ENCODE measurements at places on chromosomes 12 and 14.

DNA sequence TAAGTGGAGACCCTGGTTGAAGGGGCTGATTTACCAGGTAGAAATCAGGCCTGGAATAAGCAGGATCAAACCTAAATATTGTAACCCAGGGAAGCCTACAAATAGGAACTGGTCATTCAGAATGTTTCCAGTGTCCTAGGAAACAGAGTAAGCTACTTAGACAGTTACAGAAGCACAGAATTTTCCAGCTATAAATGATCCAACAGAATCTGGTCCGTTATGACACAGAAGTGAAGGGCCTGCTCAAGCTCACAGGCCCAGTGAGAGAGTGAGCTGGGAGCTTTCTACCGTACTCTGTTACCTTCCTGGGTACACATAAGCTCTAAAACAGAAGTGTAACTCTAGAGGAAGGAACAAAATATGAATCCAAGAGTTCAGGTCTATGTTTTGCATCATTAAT is 119.1 kb downstream of the TTC7B start:
- no peak for DNase-seq

GRCh38 chr12:94077209-94077608 is 71.2 kb upstream of the PLXNC1 start:
- DNase-seq = no peak

- DNase-seq = no peak
Observed at GRCh38 chr12:18749386-18749957, 11.6 kb downstream of the CAPZA3 start.

- no peak for DNase-seq
Observed at GRCh38 chr12:23455283-23455682, 494.2 kb downstream of the SOX5 start.

DNA sequence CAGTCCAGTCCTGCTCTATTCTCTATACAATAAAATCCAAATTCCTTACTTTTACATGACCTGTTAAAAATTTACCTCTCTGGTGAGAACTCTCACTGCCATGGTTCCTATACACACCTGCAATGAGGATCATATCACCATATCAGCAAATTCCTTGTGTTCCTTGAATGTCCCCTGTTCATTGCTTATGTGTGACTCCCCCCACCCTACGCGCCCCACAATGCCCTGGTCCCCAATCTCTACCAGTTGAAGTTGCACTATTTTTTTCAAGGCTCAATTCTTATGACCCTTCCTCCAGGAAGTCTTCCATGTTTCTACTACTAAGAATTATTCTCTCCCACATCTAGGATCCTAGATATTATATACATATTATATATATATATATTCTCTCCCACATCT is 82.2 kb upstream of the NEDD1 start:
- no peak for DNase-seq

DNA sequence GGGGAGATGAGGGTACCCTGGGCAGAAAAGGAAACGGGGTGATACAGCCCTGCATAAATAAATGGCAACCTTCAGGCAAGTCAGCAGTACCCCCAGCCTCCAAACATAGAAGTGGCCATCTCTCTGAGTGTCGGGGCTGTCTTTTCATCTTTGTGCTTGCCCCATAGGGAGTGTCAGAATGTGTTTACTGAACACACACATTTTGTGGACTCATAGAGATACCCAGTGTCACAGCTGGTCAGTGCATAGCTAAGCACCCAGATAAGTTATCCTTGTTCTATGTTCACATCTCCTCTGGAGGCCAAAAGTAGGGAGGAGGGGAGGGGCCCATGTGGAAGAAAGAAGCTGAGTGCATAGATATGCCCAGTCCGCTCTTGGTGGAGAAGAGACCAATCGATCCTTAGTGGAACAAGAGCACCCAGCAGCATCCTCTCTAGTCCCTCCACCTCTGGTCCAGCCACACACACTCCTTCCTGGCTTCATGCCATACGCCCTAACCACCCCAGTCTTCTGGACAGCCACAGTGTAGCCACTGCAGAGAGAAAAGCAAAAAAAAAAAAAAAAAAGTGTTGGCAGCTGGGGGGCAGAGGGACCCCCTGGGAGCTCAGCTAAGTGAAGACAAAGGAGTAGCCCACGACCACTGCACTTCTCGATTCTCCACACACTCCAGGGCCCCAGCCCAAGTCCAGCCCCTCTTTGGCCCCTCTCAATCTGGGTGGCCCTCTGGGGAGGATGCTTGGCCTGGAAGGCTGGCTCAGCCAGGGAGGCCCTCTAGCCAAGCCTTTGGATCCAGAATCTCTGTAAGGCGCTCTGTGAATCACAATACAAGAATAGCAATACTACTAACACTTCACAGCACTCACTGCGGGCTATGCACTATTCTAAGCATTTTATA is 2.6 kb downstream of the ITGA7 start:
- no peak for DNase-seq

DNA sequence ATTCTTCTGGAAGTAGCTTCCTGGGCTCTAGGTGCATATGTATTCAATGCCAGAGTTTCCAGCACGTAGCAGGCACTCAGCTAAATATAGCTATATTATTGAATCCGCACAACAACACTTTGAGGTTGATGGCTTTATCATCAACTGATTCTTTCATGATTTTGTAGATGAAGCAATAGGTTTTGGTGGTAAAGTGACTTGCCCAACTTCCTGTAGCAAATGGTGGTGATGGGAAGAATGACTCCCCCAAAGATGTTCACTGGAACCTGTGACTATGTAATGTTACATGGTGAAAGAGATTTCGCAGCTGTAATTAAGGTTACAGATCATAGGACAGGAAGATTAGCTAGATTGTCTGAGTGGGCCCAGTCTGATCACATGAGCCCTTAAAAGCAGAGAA is 3.2 kb downstream of the TDRD9 start:
- no peak for DNase-seq

DNA sequence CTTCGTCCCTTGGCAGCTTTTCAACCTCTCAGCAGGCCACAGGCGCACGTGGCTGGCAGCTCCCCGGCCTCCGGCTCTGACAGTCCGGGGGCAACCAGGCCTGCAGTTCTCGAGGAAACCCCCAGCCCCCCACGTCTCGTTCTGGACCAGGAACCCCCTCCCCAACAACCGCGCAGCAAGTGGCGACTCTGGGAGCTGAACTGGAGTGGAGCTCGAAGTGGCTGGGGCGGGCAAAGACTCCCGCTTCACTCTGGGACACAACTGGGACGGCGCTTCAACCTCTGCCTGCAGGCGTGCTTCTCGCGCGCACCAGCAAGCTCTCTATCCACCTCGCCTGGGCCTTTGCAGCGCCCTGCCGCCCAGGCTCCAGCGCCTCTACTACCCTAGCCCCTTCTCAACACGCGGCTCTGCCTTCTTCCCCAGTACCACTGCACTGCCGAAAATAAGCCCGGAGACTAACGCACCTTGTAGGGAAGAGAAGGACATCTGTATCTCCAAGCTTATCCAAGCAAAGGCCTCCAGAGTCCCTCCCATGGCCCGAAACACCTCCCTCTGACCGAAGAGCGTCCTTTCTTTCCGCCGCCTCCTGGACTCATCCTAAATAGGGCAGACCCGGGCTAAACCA is 2.4 kb upstream of the NKX2-1 start:
- no peak for DNase-seq

- DNase-seq = no peak
Observed at GRCh38 chr14:99231161-99231849, 40.7 kb downstream of the BCL11B start.

DNA sequence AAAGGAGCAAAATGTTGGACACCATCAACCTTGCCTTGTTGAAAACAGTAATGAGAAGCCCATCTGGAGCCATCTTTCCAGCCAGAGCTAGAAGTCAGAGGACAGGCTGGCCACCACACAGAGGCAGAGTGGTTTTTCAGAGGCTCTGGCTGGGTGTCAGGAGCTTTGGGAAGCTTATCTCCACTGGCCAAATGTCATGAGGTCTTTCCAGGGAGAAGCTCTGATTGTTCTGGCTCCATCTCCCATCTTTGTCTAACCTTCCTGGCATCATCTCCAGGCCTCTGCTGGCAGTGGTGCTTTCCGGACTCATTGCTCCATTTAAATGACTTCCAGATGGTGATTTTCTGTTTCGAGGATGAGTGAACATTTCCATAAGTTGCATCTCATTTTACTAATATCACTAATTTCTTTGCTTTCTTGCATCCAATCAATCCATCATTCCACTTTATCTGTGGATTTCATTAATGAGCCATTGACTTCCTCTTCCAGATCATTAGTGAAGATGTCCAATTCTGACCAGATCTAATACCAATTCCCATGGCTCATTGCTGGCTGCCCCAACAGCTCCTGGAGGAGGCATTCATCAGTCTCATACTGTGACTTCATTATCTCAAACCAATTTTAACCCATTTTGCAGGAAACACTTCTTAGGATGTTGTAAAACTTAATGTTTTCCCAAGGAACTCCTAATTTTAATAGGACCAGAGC is 35.3 kb upstream of the TMTC1 start:
- DNase-seq = no peak

DNA sequence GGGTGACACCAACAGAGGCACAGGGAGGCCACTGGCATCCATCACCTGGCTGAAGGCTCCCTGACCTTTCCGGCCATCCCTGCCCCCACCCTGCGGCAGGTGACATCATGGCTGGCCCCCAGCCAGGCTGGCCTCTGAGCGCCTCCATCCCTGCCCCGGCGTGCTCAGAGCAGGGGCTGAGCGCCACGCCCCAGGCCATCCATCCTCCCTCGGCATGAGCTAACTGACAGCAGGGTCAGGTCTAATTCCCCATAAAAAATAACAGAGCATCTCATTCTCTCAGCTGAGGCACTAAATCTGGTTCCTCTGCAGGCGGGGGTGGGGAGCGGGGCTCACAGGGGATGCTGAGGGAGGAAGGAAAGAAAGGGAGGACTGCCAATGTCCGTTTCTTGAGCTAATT is 50.7 kb downstream of the PRIMA1 start:
- DNase-seq = no peak

DNA sequence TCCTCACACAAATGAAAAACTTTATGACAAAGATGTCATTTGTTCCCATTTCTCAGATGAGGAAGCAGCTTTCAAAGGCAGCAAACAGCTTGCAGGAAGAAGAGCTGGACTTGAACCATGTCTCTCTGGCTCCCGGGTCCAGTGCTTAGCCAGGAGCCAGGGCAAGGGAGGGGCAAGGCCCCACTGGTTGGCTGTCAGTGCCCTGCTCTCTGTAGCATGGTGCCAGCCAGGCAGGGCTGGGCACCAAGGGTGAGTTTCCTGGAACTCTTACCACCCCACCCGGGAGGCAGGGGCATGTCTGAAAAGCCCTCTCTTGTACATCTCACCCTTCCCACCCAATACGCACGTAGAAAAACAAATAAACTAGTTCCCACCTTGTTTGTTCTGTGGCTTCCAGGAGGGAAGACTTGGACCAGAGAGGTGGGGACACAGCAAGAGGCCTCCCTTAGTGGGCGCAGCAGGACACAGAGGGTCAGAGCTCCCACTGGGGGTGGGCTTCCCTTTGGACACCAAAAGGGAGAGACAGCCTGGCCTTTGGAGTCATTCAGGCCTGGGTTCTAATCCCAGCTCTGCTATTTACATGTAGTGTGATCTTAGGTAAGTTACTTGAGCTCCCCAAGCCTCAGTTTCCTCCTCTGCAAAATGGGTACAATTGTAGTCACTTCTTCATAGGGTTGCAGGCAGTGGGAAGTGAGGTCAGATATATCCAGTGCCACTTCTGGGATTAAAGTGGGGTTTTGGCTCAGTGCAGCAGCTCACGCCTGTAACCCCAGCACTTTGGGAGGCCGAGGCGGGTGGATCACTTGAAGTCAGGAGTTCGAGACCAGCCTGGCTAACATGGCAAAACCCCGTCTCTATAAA is 17.2 kb downstream of the TRPV4 start:
- DNase-seq = no peak

DNA sequence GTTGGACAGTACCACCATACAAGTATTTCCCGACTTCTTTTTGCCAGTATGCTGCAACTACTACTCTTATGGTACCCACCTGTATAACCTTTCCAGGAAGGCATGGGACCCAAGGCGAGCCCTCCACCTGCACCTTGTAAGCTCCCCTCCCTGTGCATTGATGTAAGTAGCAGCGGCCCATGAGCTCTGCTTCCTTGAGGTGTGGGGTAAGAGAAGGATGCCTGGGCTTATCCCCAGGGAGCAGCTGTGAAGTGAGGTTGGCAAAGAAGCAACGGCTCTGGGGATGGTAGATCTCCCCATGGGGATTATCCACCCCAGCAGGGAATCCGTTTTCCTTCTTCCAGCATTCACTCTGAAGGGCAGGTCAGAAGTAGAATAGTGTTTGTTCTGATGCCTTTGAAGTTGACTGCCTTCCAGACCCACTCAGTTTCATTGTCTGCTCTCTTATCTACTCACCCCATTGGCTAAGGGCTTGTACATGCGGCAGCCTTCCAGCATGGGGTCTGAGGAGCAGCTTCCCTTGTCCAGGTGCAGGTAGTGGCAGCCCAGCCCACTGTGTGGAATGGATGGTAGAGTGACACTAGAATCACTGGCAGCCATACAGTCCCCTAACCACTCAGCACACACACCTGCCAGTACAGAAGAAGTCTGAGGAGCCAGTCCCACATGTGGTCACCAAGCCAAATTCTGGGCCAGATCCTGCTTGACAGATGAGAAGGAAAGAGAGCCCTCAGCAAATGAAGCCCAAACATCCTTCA is 3.4 kb downstream of the CIROP start:
- no peak for DNase-seq

- no peak for DNase-seq
Observed at GRCh38 chr12:112328456-112329124, 53.6 kb downstream of the HECTD4 start.

GRCh38 chr14:105398726-105399465 is 558 bp downstream of the TEX22 start:
- DNase-seq = no peak

- no peak for DNase-seq
Observed at GRCh38 chr12:113271853-113272561, 50.7 kb downstream of the TPCN1 start.

DNA sequence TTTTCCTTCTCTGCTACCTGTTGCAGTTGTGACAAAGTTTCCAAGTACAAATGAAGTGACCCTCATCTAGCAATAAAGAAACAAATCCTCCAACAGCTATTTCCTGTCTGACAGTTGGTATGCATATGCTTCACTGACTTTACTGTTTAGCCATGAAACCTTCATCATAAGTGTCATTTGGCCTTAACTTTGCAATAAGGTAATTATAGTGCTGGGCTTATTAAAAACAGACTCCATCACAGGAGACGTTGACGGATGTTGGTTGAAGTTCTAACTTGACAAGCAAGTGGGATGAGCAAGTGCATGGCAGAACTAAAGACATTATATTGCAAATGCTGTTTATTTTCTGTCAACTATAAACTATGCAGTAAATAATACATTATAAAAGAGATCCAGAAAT is 425.2 kb downstream of the RPS29 start:
- DNase-seq = no peak

- DNase-seq = no peak
Observed at GRCh38 chr12:82299319-82300025, 58.7 kb downstream of the CCDC59 start.

DNA sequence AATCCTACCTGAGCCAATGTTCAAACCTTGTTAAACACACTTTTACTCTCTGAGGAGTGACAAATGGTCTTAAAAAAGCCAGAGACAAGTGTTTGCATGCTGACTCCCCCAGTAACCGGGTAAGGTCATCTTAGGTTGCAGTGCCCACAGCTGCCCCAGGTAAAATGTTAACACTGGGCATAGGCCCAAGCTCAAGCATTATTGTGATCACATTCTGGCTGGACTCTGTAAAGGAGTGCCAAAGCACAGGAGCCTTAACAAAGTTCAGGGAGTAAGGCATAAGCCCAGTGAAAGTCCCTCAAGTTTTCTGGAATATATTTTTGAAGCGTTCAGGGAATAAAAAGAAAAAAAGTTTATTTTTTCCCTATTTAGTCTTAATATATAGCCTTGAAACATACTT is 8.6 kb downstream of the EDDM3A start:
- DNase-seq = no peak

All from stimulated activated CD8-positive, alpha-beta memory T cell treated with anti-CD3 and anti-CD28 coated beads, Interleukin-15, amount 100 ng/mL, for 4 hours (primary cell).